Kasumi-1 (cell line): ENCODE measurements at places on chromosomes 12 and 14.

DNA sequence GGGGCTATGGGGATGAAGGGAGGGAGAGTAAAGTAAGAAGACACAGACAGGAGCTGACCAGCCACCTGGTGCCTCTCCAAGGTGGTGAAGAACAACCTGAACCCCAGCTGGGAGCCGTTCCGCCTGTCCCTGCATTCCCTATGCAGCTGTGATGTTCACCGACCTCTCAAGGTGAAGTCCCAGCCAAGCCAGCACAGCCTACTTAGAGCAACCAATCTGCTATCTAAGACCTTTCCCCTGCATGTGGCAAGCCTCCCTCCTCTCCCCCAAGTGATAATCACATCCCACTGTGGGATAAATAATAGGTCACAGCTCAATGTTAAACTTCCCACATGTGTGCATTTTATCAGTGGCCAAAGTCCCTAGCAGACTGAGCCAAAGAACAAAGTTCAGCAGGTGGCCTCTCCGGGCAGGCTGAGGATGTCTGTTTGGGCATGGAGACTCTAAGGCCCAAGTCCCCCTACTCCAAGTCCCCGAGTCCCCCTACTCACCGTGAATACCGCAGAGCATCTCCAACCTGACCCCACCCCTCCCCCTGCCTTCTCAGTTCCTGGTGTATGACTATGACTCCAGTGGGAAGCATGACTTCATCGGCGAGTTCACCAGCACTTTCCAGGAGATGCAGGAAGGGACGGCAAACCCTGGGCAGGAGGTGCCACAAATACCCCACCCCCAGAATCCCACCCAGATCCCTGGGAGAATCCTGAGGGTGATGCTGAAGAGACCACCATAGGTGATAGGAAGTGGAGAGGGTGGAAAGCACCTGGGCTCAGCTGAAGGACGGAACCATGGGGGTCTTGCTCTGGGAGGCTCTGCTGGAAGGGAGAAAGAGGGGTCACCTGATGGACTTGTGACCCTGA is 3.5 kb downstream of the CPNE6 start:
- DNase-seq = no peak

GRCh38 chr12:10607885-10608458 is 5.4 kb downstream of the MAGOHB start:
- peak; percentile 18 for DNase-seq

GRCh38 chr12:117024961-117025480 is 74.2 kb downstream of the TESC start:
- no peak for DNase-seq

GRCh38 chr12:5632453-5632852 is 200.5 kb downstream of the NTF3 start:
- DNase-seq = no peak

GRCh38 chr14:65238456-65238855 is 136.1 kb upstream of the MAX start:
- no peak for DNase-seq

DNA sequence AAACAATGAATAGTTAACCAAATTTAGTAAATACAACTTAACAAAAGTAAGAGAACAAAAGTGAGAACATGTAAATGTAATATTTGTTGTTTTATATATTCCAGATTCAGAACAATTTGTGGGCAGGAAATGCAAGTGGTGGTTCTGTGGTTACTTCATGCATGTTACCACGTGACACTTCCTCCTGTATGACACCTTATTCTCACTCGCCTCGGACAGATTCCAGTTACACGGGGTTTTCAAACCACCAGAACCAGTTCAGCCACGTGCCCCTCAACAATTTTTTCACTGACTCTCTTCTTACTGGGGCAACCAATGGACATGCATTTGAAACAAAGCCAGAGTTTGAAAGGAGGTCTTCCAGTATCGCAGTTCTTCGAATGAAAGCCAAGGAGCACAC is 21.0 kb downstream of the ALX1 start:
- DNase-seq = no peak

GRCh38 chr14:77822307-77822706 is 22.4 kb downstream of the ADCK1 start:
- no peak for DNase-seq

- DNase-seq = no peak
Observed at GRCh38 chr14:72780751-72781150, 113.2 kb downstream of the DPF3 start.

GRCh38 chr12:1250641-1251040 is 259.6 kb downstream of the ERC1 start:
- DNase-seq = no peak

DNA sequence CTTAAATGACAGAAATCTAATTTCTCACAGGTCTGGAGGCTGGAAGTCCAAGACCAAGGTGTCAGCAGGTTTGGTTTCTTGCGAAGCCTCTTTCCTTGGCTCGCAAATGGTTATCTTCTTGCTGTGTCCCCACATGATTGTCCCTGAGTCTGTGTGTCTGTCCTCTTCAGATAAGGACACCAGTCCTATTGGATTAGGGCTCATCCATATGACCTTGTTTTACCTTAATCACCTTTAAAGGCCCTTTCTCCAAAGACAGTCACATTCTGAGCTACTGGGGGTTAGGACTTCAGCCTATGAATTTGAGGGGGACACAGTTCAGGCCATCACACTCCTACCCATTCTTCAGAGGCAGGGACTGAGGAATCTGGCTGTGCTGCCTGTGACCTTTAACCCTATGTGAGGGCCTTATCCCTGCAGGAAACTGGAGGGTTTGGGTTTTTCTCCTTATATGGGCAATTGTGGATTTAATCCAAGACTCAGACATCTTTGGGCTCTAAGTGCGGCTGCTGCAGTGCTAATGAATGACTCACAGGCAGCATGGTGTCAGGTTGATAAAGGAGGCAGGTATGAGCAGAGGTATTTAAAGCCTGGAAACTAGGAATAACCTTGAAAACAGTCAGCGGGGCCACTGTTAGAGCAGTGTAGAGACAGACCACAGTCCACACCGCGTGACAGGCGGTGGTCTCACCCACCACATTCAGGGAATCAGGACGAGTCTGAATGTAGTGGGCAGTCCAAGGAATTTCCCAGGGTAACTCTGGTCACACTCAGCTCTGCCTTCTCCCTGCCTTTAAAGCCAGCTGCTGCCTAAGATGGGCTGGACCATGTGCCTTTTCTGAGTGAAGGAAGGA is 10.2 kb downstream of the TPCN1 start:
- DNase-seq = no peak

GRCh38 chr12:91413581-91414546 is 231.2 kb upstream of the DCN start:
- no peak for DNase-seq

DNA sequence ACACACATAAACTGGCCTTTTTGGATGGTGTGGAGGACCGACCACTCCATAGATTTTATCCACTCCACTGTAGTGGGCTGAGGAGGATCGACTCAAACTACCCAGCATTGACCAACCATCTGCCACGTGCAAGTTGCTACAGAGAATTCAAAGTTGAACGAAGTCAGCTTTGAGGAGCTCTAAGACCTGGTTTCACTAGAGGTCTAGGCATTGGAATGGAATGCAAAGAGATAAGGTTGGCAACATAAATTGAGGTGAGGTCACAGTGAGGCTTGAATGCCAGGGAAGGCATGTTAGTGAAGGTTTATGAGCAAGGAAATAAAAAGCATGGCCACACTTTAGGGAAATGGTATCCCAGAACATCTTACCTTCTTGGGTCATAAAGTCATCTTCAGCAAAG is 14.5 kb downstream of the VWF start:
- no peak for DNase-seq

DNA sequence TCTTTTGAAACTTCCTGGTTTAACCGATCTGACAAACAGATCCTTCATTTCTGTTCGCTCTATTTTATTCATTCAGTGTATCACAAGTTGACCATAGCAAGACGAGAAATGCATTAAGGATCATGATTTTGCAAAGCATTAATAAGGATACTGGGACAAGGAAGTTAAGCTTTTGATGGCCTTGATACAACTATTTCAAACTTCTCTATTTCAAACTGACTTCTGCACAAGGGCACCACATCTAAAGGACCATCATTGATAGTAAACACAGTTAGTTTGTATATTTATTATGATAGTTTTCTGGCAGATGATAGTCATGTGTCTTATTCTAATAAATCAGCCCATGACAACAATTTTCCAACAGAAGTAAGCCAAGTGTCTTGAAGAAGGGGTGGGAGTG is 25.8 kb upstream of the PLXNC1 start:
- no peak for DNase-seq

- DNase-seq = no peak
Observed at GRCh38 chr14:76848879-76849278, 22.7 kb downstream of the LRRC74A start.

DNA sequence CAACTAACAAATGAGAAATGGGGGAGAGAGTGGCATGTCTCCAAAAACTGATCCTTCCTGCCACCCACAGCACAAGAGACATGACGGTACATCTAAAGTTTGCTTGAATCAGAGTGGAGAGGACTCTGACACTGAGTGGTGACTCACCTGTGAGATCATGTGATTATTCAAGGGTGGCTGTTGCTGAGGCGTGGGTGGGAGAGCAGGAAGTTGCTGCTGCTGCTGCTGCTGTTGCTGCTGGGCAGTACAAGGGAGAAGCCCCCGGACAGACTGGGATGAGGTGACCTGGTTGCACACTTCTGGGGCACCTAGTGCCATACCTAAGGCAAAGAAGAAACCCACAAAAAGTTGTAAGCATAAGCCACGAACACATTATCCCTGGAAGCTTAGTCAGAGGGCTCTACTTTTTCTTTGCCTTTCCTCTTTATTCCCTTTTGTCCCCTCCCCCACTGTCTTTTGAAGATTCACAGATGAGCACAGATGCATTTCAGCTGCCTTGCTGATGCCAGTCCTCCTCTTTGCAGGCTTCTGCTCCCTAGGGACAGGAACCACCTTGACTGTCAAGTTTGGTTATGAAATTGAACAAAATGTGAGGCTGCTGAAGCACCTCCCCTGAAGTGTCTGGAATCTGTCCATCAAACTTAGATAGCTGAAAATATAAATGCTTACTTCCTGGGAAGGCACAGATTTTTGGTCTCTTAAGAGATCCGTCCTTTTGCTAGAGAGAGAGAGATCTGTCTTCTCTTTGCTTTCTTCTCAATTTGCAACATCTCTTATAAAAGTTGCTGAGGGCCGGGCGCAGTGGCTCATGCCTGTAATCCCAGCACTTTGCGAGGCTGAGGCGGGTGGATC is 29.4 kb upstream of the STAC3 start:
- peak; percentile 51 for DNase-seq

DNA sequence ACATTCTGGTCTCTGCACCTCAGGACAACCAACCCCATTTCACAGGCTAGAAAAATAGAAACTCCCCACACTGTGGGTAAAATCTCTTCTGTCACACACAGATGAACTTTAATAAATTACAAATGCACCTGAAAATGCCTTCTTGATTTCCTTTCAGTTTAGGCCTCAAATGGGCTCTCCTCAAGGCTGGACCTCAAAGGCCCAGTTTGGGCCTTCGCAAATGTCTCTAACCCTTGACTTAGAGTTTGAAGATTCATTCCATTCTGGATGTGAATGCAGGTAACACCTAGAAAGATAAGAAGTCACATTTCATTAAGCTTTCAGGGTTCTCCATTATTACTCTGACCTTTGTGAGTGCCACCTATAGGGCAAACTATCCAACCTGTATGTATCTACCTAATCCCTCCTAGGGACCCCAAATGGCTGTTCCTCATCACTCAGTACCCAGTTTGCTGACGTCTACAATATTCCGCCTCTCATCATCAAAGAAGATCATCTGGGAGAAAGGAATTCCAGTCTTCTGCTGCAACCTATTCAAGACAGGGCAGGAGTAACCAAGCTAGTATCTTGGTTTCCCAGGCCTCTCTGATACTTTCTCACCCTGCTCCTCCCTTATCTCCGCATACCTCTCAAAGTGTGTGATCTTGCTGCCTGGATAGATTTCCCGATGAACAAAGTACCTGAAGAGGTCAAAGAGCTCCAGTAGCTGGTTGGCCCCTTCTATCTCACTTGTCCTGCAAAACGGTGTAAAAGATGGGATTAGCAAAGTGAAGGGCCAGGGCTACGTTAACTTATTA is 776 bp upstream of the CHMP4A start:
- DNase-seq = no peak

DNA sequence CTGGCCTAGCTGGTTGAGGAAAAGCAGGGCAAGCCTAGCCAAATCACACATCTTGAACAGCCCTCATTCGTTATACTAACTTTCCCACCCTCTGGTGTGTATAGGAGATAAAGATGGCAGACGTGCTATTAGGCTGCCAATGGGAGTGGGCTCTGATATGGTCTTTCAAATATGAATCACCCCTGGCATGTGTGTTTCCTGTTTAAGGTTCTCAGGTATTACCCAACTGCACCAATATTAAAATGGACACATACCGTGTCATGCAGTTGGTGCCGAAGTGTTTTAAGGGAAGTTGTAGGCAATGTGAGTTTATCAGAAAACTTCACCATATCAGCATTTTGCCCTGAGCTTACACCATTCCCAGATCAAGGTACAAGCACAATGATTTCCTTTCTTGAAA is 33.4 kb downstream of the CHST11 start:
- no peak for DNase-seq

- DNase-seq = no peak
Observed at GRCh38 chr14:72758420-72758819, 135.5 kb downstream of the DPF3 start.

DNA sequence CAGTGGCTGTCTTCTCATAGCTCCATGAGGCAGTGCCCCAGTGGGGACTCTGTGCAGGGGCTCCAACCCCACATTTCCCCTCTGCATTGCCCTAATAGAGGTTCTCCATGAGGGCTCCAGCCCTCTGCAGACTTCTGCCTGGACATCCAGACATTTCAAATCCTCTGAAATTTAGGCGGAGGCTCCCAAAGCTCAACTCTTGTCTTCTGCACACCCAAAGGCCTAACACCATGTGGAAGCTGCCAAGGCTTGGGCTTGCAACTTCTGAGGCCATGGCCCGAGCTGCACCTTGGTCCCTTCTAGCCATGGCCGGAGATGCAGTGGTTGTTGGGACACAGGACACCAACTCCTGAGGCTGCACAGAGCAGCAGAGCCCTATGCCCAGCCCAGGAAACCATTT is 20.5 kb upstream of the PPP2R5C start:
- DNase-seq = no peak

GRCh38 chr14:105389976-105390848 is 8.1 kb upstream of the TEX22 start:
- peak; percentile 72 for DNase-seq

DNA sequence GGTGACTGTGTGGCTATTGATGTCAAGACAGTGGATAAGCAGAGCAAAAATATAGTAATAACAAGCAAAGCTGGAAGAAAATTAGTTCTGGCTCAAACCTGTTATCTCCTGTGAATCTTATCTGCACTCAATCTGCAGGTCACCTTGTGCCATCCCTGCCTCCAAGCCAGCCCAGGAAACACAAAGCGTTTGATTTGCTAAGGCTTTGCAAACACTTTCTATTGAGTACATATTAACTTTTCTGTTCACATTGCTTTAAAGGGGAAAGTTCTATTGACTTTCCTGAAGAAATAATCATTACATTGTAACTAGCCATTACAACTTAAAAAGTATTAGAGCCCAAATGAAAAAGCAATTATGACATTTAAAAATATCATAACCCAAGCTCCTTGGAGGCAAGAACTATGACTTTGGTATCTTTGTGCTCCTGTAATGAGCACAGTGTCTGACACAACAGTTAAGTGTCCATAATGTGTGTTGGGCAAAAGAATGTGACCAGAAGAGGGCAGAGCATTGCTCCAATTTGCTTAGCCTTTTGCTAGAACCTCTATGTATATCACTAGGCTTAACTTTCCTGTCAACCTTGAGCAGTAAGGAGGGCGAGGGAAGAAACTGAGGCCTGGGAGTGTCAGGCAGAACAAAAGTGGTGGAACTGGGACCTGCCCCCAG is 24.7 kb downstream of the SERPINA3 start:
- no peak for DNase-seq

GRCh38 chr14:101783260-101784016 is 21.9 kb downstream of the PPP2R5C start:
- DNase-seq = no peak
